Activated CD4-positive, alpha-beta T cell treated with anti-CD3 and anti-CD28 coated beads, Interleukin-2, Interleukin-4, amounts not matched to agents 100 ng/mL and 50 ng/mL, durations not matched to agents 16 hours and 8 hours (primary cell): ENCODE measurements at places on chromosomes 4 and X.

DNA sequence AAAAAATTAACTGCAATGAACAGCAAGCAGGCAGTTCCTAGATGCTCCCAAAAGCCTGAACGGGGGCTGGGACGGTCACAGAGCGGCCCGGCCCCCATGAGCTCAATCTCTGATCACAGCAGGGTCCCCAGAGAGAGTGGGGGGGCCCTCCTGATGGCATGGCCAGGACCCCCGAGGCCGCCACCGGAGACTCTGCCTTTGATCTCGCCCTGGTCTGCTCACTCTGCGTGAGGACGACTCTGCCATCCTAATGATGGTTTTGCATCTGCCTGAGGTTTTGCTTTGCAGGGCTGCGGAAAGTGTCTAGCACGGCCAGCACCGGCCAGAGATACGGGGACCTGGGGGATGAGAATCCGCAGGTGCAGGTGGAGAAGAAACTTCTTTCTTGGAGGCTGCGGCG is 103.8 kb downstream of the SHOX start:
- DNase-seq = no peak

DNA sequence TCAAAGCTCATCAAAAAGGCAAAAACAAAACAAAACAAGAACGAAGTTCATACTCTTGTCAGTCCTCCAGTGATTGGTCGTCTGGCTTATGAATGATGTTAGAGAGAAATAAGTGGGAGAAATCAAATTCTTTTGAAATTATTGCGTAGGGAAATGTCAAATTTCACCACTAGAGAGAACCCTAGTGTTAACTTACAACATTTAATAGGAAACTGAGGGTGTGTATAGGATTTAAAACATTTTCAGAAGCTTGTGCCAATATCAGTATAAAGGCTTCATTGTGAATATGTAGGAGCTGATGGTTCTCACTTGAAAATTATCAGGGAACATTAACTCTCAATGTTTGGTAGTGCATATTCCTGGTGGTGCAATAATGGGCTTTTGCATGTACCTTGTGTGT is 17.4 kb downstream of the ADH6 start:
- no peak for DNase-seq

DNA sequence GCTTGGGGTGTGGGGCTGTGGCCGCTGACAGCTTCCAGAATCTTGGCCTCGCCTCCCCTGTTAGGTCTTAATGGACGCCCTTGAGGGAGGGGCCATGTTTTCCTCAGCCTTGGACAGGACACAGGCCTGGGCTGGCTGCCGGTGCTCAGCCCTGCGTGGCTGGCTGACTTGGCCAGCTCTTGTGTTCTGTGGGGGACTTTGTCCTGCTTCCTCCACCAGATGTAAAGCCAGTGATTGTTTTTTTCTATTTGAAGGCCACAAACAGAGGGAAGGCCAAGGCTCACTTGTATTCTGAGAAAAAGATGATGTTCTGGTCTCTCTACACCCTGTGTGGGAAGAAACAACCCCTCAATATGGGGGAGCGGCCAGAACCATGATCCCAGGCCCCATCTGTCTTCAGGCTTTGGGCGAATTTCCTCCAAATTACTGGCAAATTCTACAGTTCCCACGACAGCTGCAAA is 71.3 kb downstream of the HTRA3 start:
- no peak for DNase-seq

GRCh38 chr4:138675685-138676084 is 339.9 kb upstream of the NOCT start:
- no peak for DNase-seq

- DNase-seq = no peak
Measured at GRCh38 chr4:38715050-38715449, 51.1 kb downstream of the KLF3 start.

DNA sequence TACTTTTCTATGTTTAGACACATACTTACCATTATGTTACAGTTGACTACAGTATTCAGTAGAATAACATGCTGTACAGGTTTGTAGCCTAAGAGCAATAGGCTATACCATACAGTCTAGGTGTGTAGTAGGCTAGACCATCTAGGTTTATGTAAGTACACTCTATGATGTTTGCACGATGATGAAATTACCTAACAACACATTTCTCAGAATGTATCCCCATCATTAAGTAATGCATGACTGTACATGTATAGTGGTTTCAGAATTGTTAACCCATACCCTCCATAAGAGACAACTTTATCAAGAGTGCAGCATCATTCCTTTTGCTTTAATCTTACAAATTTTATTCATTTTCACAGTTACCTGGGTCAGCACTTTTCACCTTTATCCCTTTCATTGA is 126.8 kb downstream of the CLCN5 start:
- DNase-seq = no peak

DNA sequence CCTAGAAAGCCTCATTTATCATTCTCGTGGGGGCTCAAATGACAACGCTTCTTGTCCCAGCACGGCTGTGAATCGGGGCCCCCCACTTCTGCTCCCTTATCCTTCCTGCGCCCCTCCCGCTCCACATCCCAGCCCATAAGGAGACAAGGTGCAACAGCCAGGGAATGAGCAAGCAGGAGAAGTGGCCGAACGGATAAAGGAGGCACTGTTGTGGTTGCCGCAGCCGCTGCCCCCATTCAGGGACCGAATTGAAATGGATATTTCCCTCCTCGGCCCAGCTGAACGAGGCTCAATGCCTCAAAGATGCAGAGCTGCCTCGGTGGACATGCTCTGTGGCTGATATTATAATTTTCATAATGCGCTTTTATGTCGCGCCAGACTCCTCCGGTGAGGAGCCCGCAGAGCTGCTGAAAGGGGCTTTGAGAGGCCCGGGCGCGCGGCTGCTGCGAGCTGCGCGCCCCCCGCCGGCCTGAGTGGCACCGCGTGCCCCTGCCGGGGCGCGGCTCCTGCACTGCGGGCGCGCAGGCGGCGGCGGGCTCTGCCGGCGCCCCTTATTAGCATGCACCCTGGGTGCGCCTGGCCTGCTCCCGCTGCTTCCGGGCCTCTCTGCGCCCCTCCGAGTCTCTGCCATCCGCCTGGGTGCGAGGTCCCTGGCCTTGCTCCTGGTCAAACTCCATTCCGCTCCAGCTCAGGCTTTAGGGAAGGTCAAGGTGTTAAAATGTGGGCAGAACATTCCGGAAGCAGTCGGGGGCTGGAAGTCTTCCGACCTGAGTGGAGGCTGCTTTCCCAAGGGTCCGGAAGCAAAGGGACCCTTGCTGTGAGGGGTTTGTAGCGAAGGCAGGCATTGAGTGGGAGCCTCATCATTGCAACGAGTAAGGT is 68.2 kb upstream of the TMEM33 start:
- DNase-seq = no peak

DNA sequence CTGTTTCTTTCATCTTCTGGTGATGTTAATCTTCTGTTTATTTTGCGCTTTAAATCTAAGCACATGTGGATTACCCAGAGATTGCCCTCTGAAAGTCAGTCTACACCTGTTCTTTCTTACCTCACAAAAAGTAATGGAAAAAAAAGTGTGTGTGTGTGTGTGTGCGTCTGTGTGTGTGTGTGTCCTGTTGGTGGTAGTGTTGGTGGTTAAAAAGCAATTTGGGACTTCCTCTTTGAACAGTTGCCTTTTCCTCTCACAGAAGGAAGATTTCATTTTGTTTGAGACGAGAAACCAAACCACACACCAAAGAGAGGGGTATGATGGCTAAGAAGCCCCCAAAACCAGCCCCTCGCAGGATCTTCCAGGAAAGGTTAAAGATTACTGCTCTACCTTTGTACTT is at the start of gene STAP1:
TSS of gene STAP1 (plus strand) at position 235 of the 400 bp plus-strand sequence. CDS start at position 318, 83 bp downstream.
- DNase-seq = peak; percentile 26

DNA sequence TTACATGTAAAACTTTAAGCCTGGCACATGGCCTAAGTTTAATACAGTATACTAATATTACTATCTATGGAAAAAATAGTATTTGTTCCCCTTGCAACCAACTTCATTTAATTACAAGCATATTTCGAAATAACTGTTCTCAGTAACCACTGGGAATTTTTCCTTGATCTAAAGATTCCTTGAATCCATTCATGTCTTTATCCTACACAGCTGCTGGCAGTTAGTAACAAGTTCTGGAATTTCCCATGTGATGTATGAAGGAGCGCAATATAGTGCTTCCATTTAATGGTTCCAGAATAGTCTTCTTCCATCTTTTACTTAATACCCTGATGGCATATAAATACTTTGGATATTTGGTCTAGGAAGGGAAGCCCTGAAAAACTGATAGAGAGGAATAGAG is 136.5 kb downstream of the AASDH start:
- no peak for DNase-seq

GRCh38 chr4:8540991-8541390 is 39.2 kb upstream of the GPR78 start:
- DNase-seq = no peak

- no peak for DNase-seq
Measured at GRCh38 chr4:15971068-15971801, 8.3 kb upstream of the FGFBP2 start.

DNA sequence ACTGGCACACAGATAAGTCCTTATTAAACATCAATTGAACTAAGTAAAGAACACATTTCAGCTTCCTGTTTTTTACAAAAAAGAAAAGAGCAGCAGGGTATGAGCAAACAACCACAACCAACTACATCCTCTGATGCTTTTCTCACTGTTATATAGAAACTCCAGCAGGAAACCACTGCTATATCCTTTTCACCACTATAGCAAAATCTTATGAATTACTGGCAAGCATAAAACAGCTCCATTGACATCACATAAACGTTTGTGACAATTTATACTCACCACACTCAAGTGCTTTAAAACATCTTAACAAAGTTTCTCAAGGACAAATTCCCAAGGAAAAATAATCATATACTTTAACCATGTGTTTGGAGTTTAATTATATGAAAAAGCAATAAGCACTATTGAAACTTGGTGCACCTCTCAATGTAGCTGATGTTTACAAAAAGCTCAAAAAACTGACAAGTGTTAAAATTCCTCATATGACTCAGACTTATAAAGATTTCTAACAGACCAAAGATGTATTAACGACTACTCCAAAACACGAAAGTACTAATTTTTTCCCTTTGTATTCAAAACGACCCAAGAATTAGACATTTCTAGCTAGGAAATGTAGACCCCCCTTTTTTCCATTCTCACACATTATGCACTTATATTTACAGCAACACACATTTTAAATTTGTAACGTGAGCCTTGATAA is 12.9 kb downstream of the GPRIN3 start:
- DNase-seq = peak; percentile 87

GRCh38 chrX:40871385-40872082 is 136.2 kb upstream of the MED14 start:
- DNase-seq = no peak

- DNase-seq = no peak
Measured at GRCh38 chrX:150694738-150695410, 1.7 kb downstream of the MTMR1 start.

GRCh38 chr4:68535974-68536373 is 40.1 kb downstream of the UGT2B17 start:
- DNase-seq = no peak

DNA sequence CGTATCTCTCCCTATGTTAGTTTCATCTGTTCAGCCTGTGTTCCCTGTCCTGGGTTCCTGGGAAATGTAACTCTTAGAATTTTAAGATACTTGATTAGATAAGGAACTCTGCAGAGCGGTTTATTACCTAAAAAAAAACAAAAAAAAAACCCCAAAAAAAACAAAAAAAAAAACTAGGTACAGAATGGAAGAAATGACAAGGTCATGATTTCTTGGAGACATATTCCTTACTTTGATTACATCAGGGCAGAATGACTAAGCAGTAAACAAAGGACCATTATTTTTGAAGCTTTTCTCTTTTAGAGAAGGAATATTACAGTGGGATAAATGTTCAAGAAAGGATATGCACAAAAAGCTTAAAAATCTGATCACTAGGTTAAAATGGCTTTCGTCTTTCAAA is 171.8 kb downstream of the ARAP2 start:
- DNase-seq = no peak

DNA sequence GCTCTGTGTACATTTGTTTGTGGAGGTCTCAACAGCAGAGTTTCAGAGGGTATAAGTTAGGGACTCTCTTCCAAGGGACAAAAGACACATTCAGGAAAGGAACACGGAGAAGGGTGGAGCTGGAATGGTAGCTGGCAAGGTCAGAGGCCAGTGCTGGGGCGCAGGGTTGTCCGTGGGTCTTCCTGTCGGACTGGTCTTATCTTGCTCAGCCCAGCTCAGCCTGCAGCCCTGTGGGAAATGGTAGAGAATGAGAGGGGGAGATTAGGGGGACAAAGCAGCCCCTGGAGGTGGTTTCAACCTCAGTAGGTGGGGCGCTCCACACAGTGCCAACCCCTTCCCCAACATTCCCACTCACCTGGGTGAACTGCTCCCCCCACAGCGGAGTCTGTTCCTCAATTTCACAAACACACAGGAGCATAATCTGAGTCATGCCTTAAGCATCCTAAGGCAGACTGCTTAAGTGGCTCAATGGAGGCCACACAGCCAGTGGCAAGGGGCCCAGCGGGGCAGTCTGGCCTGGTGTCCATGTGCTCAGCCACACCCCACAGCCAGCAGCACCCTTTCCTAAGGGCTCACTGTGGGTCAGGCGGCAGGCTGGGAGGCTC is 6.9 kb upstream of the HDAC6 start:
- no peak for DNase-seq

GRCh38 chrX:124488412-124489161 is 142.2 kb downstream of the SH2D1A start:
- DNase-seq = no peak

DNA sequence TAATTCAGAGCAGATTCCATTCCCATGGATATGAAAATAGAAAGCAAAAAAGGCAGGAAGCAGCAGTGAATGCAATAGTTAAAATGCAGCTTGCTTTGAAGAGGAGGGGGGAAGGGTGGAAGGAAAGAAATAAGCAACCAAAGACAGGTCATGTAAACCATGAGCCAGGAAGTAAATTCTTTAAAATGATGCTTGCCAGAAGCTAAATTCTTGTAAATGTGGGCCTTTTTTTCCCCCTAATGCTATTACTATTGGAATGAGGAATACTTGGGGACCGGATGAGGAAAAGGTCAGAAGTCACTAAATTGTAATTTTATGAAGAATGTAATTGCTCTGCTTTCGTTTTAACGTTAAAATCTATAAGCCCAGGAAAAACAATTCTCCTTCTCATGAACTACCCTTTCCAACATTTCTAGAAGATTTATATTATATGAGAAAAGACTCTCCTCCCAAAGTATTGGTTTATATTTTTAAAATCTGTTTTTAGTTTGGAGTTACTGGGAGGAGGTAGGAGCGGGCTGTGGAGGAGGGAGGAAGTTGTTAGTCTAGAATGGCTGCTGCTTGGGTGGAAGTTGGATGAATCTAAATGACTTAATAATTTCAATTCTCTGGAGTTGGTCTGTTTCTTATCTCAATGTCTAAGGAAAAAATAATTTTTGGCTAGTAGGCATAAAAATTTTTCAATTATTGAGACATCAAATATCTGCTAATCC is 77.6 kb upstream of the PCDH18 start:
- no peak for DNase-seq

DNA sequence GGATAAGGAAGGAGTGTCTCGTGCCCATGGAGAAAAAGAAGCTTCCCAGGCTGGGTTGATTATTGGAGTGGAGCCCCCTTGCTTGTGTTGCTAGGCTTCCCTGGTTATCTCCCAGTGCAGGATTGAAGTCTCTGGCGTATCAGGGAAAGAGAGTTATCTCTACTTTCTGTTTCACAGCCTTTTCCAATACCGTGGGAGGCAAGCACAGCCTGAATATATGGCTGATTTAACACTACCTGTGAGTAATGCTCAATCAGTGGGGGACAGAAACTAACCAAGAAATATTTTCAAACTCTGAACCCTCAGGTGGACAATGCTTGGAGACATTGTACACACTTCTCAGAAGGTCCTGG is 65.2 kb downstream of the SERPINA7 start:
- DNase-seq = no peak
